ENCODE measurements at places on chromosomes 16 and 17.

GRCh38 chr17:8056976-8057625 is 18.2 kb downstream of the ALOX15B start:
- no peak for DNase-seq

- DNase-seq = no peak
Observed at GRCh38 chr16:17294856-17295255, 175.9 kb downstream of the XYLT1 start.

GRCh38 chr16:29231244-29231643 is 175.3 kb downstream of the NPIPB11 start:
- no peak for DNase-seq

DNA sequence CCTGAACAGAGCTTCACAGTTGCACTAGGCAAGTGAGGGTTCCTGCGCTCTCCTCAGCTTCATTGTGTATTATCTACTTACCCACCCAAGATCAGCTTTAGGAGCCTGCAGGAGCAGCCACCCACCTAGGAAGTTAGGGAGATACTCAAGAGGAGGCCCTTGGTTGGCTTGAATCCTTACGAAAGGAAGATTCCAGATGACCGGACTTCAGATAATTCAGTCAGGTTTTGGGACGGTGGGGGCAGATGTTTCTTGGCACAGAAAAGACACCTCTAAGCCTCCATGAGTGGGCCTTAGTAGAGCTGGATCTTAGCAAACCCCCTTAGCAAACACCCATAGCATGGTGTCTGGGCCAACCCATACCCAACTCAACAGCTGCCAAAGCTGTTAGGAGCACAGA is 2.4 kb upstream of the CBFB start:
- DNase-seq = no peak

DNA sequence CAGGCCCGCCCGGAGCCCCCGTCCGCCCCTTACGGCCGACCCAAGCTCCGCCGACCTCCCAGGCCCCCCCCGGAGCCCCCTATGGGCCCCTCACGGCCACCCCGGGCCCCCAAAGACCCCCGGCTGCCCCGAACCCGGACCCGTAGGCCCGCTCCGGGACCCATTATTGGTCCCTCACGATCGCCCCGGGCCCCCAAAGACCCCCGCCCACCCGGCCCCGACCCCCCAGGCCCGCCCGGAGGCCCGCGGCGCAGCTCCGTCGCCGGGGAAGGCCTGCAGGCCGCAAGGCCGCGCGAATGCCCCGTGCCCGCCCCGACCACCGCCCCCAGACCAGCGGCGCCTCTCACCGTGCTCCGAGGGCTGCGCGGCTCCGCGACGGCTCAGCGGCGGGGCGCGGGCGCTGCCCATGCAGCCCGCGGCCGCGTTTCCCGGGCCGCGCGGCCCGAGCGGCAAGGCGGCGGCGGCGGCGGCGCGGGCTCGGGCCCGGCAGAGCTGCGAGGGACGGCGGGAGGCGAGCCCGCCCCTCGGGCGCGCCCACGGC is 393 bp downstream of the ANKRD11 start:
- DNase-seq = no peak

- DNase-seq = no peak
Observed at GRCh38 chr16:71645450-71645849, 19.5 kb downstream of the MARVELD3 start.

GRCh38 chr17:40506786-40507185 is 5.4 kb upstream of the TNS4 start:
- DNase-seq = no peak

GRCh38 chr17:66398059-66398458 is 95.6 kb downstream of the PRKCA start:
- DNase-seq = no peak

DNA sequence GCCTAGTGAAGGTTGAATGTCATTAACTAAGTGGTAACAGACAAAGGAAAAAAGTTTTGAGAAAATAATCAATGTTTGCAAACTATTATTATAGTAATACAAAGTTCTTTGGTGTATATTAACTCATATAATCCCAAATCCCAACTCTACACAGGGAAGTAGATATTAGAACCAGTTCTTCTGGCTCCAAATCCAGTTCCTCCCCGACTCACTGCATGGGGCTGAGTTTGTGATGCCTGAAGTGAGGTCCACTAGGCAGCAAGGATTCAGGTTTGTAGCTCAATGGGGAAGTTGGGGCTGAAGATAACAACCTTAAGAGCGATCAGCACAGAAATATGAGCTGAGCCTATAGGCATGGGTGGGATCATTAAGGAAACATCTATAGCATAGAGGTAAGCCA is 5.6 kb upstream of the SYNRG start:
- DNase-seq = no peak

GRCh38 chr17:72726936-72727335 is 365.6 kb downstream of the SLC39A11 start:
- no peak for DNase-seq

DNA sequence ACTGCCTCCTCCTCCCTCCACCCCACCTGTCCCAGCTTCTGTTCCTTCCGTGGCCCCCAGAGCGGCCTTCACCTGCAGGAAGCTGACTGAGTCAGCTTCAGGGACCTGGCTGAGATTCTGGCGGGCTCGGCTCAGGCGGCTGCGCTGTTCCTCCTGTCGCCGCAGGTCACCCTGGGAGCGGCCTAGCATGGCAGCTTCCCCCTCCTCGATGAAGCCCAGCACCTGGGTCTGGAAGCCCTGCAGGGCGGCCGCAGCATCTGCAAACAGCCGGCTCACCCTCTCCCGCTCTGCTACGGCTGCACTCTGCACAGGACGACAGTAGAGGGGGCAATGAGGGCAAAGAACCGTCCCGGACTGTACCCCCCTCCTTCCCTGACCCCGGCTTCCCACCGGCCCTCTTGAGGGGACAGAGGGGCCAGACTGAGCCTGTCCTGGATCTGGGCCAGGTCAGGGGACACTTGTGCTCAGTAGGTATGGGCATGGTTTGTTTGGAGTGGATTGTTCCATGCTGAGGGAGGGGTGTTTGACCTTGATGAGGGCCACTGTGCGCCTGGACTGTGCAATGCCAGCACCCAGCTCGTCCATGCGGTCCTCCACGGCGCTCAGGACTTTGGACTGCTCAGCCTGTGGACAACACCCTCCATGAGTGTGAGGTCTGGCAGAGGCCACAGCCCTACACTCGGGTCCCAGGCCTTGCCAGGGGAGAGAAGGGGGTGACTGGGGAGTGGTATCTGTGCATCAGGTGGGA is 2.0 kb downstream of the TRIM47 start:
- no peak for DNase-seq

DNA sequence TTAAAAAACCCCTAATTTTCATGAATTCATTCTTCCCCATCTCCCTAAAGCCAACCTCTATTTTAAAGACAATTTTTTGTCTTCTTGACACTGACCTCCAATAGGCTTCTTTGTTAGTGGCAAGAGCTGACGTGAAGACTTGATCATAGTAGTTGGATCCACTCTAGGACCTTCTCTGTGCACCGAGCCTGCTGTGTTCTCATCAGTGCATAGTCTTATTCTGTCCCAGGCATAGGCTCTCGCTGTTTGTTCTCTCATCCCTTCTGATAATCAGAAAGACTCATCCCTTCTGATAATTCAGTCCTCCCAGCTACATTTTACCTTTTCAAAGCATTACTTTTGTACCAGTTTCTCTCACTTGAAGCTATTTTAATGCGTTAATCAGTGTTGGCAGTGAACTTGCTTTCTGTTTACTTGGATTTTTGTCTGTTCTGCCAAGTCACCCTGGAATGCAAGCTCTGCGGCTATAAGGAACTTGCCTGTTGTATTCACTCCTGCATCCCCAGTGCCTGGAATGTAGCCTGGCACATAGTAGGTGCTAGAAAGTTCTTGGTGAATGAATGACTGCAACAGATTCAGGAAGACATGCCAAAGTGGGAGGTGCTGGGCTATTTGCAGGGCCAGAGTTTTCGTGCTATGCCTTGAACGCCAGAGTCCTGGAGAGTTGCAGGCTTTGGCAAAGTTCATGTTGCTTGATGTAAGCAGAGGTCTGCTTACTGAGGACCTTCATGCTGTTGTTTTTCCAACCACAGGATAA is 147.6 kb upstream of the MPHOSPH6 start:
- no peak for DNase-seq

DNA sequence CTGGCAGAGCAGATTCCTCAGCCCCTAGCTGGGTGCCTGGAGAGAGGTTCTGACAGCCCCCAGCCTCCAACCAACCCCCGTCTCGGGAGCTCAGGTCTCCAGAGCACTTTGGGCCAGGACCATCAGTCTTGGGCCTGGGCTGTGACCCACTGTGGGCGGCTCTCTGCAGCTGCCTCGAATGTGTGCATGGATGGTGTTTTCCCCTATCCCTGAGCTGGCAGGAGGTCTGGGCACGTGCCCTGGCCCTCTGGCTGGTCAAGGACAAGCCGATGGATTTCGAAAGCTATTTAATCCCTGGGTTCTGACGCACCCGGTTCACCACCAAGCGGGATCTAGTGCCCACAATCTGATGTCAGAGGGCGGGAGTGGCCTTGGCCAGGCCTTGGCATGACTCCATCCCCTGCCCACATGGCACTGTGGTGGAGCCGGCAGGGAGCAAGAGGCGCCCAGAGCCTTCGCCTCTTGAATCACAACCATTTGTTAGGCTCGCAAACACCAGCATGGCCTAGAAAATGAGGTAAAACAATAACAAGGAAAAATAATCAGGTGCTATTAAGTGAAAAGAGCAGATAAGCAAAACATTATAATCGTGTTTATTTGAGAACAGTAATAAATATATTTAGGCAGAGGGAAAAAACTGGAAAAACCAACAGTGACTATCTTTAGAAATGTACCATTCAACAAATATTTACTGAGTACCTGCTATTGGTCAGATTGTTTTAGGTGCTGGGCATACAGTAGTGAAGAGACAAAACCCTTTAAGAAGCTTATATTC is 69.3 kb upstream of the TOB1 start:
- peak; percentile 84 for DNase-seq

DNA sequence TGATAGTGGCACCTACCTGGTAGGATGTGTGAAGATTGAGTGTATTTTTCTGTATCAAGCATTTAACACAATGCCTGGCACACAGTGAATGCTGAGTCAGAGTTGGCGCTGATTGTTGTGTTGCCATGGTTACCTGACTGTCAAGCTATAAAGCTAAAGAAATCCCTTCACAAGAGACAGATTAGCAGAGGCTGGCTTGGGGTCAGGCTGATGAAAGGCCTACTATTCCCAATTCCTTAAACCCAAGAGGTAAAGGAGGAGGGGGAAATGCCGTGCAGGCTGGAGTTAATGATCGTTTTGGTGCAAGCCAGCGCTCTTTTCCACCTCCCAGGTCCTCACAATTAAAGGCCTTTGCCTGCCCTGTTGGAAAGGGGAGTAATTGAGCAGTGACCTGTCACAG is 5.9 kb downstream of the CLEC19A start:
- DNase-seq = peak; percentile 42

GRCh38 chr17:74521701-74522201 is 9.5 kb downstream of the CD300LB start:
- DNase-seq = no peak

All from occipital lobe (tissue), 3 donors.